ENCODE measurements at places on chromosomes 5 and 9.

DNA sequence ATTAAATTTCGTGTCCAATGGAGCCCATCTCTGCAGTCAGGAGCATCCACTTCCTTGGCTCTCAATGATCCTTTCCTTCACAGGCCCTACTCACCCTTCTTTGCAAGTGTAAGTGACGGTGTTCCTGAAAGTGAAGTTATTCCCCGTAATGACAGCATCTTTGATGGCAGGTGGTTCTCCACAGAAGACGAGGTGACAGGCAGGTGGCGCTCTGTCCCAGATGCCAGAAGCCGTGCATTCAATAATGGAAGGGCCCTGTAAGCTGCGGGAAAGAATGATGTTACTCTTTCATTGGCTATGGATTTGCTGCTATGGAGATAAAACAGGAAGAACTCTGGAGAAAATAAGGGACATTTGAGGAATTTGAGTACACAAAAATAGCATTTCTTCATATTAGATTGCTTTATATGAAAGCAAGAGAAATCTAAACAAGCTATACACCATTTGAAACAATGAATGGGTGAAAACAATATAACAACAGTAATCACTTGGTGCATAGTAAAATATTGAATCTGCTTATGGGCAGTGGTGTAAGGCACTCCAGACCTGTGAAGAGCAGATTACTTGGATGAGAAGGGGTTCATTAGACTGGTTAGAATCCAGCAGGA, 89.9 kb upstream of the TXNDC8 start:
- DNase-seq = peak; percentile 42

- DNase-seq = no peak
Observed at GRCh38 chr9:68821911-68822310, 116.9 kb downstream of the PIP5K1B start.

DNA sequence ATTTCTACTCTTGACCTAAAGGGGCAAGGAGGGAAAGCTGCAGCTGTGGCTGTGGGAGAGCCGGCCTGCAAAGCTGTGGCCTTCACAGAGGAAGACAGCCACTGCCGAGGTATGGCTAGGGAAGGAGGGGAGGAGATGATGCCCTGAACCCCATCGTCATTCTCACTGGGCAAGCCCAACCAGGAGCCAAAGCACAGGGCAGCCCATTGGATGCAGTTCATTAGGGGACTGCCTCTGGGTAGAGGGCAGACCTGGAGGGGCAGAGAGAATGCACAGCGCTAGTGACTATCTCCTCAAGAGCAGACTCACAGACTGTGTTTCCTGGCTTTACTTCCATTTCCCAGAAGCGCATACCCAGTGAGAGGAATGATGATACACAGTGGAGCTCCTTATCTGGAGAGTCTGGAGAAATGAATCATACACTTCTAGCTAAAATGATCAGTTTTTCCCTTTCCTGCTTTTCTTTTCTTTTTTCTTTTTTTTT, 47.2 kb upstream of the TTC23L start:
- DNase-seq = no peak

GRCh38 chr9:17852108-17852507, 273.2 kb downstream of the SH3GL2 start:
- no peak for DNase-seq

DNA sequence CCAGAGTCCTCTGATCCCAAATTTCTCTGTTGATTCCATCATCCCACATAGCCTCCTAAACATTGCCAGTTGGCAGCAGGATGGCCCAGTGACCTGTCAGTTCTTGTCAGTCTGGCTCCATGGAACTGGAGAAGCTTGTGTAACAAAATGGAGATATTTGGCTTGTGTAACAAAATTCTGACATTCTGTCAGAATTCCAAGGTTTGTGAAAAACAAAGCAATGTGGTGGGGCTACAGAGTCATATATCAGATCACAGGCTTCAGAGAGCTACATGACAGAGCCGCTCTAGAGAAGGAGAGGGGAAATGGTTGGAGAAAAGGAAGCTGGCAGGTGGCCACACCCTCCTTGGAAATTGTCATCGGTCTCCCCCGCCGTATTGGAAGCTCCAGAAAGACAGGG, 75.4 kb upstream of the MAN2A1 start:
- no peak for DNase-seq

- DNase-seq = no peak
Observed at GRCh38 chr9:115877852-115878438, 275.6 kb upstream of the PAPPA start.

DNA sequence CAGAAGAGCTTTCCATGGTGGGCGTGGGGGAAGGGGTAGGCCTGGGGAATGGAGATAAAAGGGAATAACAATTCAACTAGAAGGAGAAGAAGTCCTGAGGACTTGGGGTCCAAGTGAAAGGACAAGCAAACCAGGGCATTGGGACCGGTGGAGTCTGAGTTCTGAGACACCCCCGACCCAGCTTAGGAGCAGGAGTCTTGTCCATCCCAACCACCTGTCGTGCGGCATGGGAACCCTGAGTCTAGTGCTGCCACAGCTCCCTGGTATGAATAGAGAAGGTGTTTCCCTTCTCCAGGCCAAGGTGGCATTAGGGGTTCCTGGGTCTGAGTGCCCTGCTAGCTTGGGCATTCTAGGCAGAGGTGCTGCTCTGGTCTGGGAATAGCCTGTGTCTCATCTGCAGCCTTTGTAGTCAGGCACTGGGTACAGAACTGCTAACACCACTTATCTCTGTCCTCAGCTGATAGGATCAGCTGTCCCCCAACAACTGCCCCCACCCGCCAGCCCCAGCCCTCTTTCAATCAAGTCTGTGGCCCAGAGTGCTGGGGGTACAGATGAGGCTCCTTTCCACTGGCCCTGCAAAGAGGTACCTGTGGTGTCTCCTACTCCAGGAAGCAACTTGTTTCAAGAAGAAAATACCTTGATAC, 9.9 kb downstream of the HNRNPAB start:
- DNase-seq = no peak

GRCh38 chr5:166505544-166505943, 1785.9 kb upstream of the WWC1 start:
- DNase-seq = no peak

DNA sequence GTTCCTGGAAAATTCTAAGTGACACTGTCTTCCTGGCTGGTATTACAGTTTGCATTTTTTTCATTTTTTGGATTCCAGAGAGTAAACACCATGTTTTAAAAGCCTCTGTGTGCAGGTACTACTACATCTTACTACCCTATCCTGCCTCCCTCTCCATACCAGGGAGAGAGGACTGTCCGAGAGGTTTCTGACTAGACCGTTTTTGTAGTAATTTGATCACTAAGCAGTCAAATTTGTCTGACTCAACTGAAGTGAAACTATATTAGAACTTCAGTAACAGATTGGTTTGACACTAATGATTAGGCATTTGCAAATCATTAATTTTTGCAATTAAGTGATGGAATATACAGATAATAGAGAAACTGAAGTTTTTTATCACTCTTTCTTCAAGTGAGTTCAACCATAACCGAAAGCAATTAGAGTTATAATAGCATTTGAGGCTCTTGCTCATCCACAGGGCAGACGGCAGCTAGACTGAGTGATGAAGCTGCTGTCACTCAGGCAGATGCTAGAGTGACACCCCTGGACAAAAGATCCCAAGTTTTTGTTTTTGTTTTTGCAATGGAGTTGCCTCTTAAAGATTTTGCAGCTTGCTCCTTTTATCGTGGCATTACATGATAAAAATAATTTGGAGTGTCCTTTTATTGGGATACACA, 44.3 kb downstream of the SMARCA2 start:
- DNase-seq = no peak

DNA sequence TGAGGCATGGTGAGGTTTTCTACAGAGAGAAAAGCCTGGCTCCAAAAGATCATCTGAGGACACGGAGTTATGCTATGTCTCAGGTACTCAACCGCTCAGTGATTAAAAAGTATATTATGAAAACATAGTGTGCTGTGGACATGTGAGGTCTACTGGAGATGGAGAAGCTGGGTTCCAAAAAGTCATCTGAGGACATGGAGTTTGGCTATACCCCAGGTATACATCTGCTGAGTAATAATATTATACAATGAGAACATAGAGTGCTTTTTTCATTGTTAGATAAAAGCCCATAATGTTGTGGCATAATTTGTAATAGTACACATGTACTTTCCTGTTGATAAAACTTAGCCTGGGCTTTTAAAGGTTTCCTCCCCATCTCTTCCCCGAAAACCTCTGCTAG, 70.7 kb upstream of the SHISAL2B start:
- DNase-seq = no peak

DNA sequence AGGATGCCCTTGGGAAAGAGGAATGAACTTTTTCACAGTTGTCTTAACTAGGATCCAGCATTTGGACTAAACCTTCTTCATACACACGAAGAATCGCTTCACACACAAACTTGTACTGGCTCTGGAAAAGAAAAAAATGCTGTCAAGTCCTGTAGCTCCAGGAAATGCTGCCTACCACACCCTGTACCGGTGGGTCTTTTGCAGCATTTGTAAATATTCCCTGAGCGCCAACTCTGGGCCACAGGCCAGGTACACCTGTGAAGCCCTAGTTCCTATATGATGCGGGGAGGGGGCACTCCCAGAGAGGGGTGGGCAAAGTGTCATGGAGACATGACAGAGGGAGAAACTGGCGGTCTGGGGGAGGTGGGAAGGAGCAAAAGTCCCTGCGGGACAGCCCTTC, 58.7 kb upstream of the EPB41L4B start:
- no peak for DNase-seq

- no peak for DNase-seq
Observed at GRCh38 chr9:73689051-73689870, 537.6 kb downstream of the ANXA1 start.

- no peak for DNase-seq
Observed at GRCh38 chr9:11749396-11749795, 943.8 kb upstream of the TYRP1 start.

- no peak for DNase-seq
Observed at GRCh38 chr5:68367287-68367686, 151.7 kb downstream of the PIK3R1 start.

DNA sequence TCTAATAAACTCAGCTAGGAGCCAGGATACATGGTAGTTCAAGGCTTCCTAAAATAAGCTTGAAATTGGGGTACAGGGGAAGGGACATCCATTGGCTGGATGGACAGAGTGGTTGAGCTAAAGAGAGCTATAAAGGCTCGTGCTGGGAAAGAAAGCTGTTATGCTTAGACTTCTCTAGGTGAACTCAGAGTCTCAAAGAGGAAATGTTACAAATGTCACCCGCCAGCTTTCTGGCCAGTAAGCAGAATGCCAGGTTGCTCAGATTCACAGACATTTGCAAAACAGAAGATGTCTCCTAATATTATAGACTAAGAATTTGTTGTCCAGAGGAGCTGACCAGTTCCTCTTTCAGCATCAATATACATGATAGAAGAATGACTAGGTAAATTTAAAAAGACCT, 30.6 kb downstream of the STOM start:
- no peak for DNase-seq

- DNase-seq = no peak
Observed at GRCh38 chr5:152329207-152329606, 75.9 kb downstream of the NMUR2 start.

DNA sequence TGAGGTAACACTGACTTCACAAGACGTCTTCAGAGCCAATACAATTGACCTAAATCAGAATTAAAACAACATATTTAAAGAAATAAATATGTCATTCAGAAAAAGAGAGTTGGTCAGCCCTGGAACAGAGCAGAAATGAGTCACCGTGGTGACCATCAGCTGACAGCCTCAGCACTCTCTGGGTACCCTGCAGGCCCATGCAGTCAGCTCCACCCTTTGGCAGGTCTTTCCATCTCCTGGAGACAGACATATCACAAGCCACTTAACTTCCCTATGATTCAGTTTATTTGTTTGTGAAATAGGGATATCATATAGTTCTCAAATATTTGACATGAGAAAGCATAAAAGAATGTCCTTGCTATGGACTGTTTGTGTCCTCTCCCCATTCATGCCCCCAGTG, 151.6 kb upstream of the MEF2C start:
- DNase-seq = no peak

DNA sequence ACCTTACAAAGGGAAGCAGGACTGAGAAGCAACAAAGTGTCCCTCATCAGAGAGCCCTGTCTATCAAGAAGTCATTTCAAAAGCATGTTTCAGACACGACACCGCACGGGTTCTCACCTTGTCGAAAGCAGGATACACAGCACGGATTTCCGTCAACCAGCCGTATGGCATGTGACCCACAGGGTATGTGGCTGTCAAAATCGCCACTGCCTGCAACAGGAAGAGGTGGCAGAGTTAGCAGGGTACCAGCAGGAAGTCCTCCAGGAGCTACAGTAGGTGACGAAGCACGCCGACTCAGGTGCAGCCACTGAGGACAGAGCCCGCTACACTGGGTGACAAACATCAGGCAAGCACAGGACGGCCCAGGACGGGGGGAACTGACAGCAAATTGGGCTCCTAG, 81.2 kb downstream of the OTULIN start:
- DNase-seq = no peak

- DNase-seq = no peak
Observed at GRCh38 chr9:121984726-121985402, 108.2 kb downstream of the TTLL11 start.

DNA sequence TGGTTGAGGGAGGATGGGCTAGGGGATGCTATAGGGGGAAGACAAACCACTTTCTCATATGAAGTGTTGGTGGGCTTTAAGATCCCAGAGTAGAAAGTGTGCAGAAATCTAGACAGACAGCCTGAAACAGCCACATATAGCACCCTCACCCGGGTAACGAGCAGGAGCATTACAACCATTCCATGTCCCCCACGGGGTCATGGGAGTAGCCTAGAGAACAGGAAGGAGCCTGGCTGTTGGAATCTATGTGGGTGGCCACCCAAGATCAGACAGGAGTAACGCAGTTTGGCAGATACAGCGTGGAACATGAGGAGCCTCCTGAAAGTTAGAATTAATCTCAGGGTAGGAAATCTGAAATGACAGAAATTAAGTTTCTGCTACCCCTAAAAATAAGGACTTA, 146.1 kb upstream of the RAI14 start:
- DNase-seq = no peak

GRCh38 chr9:124009531-124010217, 1.9 kb upstream of the LHX2 start:
- no peak for DNase-seq

DNA sequence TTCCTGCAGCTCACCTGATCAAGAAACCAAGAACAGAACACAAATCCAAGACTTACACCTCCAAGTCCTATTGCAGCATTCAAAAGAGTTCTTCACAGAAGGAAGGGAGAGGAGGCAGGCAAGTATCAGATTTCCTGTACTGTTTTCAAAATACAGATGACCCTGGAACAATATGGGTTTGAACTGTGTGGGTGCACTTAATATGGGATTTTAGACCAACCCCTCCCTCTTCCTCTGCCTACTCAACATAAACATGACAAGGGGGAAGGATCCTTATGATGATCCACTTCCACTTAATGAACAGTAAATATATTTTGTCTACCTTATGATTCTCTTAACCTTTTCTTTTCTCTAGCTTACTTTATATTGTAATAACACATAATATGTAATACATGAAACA, 104.6 kb downstream of the ELAVL2 start:
- DNase-seq = no peak
